ENCODE measurements at places on chromosomes 7 and 10. TPM values are rescaled to one million over a fixed set of nuclear protein-coding genes. Genes with fewer than 3 reads are reported as not detected.

DNA sequence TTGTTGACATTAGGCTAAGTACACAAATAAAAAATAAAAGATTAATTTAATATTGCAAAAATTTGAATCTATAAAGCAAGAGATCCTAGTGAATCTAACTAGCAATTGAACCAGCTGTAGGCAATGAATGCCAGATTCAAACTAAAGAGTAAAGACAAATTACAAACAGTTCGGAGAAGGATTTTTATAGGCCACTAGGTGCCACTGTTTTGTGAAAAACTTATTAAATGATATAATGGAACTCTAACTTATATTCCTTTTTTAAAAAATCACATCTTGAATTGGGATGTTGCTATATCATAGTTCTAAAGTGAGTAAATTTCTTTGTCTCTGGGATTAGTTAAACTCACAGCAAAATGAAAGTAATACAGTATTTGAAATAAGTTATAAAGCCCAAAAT is 39.1 kb upstream of the GNAI1 start:
- H3K27me3 ChIP-seq = no peaks in the 10 kb centered on the region
- H3K27ac ChIP-seq = no peak overlapping the region
- no peaks in the 10 kb centered on the region for H3K36me3 ChIP-seq
- H3K4me1 ChIP-seq = no peaks in the 10 kb centered on the region

DNA sequence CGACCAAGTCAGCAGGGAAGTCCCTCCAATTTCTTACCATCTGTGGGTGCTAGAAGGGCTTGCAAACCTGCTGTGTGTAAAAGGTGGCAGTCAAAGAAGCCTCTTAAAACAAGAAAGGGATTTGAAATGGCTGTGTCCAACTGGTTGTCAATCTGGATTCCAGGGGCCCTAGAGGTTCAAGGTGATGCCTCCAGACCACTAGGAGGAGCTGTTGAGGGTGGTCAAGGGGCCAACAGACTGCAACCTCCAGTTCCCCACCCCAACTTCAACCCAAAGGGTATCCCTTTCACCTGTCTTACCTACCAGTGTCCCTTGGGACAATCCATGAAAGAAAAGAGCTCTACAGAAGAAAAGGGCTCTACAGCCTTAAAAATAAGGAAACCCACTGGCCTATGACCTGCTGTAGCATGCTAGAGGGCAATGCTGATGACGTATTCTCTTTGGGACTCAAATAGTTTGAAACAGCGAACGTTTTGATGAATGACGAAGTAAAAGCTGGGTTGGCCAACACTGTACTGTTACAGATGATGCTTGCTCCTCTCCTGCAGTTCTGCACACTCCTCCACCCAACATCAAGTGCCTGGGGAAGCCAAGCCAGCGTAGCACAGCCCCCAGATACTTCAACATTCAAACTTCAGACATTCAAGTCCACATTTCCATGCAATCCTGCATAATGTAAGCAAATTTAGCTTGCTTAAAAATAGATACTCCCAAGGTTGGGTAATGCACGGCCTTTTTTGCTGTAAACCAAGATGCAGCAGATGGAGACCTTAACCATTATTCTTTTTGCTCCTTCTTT is 45.9 kb upstream of the WDR11 start:
- H3K27ac ChIP-seq = no peak overlapping the region
- DNase-seq = no peak
- H3K4me1 ChIP-seq = no peaks in the 10 kb centered on the region
- H3K36me3 ChIP-seq = no peaks in the 10 kb centered on the region

- H3K27ac ChIP-seq = peak overlapping the region; percentile 89
- H3K4me1 ChIP-seq = peaks cover 57% of the 10 kb centered on the region
- no peak for DNase-seq
- peak overlapping the region; percentile 57 for H3K4me3 ChIP-seq
- H3K36me3 ChIP-seq = no peaks in the 10 kb centered on the region
Measured at GRCh38 chr10:69088801-69089501, 1.0 kb downstream of the SRGN start.

Gene AKR1C4
- not detected for total RNA-seq

Gene INMT
- 249 TPM for total RNA-seq

Gene C10orf62
- not detected for total RNA-seq

GRCh38 chr10:86434656-86435055 is 68.1 kb upstream of the GRID1 start:
- H3K27me3 ChIP-seq = no peaks in the 10 kb centered on the region
- H3K36me3 ChIP-seq = peaks cover 54% of the 10 kb centered on the region
- H3K4me1 ChIP-seq = peaks cover 2% of the 10 kb centered on the region
- H3K27ac ChIP-seq = no peak overlapping the region

DNA sequence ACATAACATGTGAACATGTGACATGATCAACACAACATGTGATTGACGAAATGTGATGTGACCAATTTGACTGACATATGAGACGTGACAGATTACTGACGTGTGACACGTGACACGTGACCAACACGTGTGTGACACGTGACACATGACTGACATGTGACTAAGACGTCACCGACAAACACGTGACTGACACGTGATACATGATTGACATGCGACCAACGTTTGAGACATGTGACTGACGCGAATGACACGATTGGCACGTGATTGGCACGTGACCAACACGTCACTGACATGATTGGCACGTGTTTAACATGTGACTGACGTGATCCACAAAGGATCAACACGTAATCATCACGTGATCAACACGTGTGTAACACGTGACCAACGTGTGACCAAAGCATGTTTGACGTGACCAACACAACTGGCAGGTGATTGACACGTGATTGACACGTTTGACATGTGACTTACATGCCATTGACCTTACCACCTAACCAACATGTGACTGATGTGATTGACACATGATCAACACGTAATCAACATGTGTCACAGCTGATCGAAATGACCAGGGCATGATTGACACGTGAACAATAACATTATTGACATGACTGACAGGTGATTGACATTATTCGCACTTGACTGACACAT is 23.7 kb downstream of the CRPPA start:
- no peak overlapping the region for H3K4me3 ChIP-seq
- no peaks in the 10 kb centered on the region for H3K36me3 ChIP-seq
- no peak overlapping the region for H3K27ac ChIP-seq
- no peaks in the 10 kb centered on the region for H3K4me1 ChIP-seq
- no peak for DNase-seq

All from lower lobe of right lung (tissue), 2 donors.